Diencephalon (tissue), 1 donor: ENCODE measurements at places on chromosomes 5 and 9. TPM values are rescaled to one million over a fixed set of nuclear protein-coding genes. Genes with fewer than 3 reads are reported as not detected.

ACOT12 gene
- total RNA-seq: 5.1 TPM

KIAA0825 gene
- total RNA-seq: 36.9 TPM

MXD3 gene
- 4.4 TPM for total RNA-seq

NR5A1 gene
- 0.69 TPM for total RNA-seq

ARID3C gene
- 0.69 TPM for total RNA-seq

MACROH2A1 gene
- 121 TPM for total RNA-seq

IRX2 gene
- 5.1 TPM for total RNA-seq
